CMK (cell line): ENCODE measurements at places on chromosomes 13 and 19.

- no peak for DNase-seq
These were observed 18.6 kb downstream of the TMEM255B start for GRCh38 chr13:113777311-113778260.

- DNase-seq = no peak
These were observed 315.6 kb downstream of the DLEU7 start for GRCh38 chr13:50527612-50528509.

GRCh38 chr19:51800473-51801244, 5.7 kb downstream of the FPR3 start:
- DNase-seq = peak; percentile 97

GRCh38 chr13:36973621-36974295, 25.4 kb downstream of the ALG5 start:
- no peak for DNase-seq

GRCh38 chr13:76717092-76717491, 169.1 kb downstream of the KCTD12 start:
- no peak for DNase-seq

DNA sequence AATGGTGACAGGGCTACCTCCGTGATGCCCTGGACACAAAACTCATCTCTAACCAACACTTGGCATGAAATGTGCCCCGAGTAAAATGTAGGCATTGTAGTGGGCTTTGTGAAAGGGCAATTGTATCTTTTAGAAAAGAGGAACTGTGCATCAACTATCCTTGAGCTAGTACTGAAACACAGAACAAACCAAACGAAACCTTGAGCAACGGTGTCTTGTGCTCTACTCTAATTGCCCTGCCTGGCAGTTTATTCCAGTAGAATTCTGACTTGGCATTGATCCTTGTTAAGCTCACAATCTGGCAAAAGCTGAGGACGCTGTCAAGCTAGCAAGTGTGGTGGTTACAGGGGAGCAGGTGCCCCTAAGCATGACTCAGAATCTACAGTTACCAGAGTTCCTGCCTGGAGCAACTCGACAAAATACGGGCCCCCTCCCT, 707.1 kb upstream of the SPRY2 start:
- DNase-seq = no peak

- DNase-seq = no peak
These were observed 60.9 kb downstream of the WDFY2 start for GRCh38 chr13:51645154-51645650.

DNA sequence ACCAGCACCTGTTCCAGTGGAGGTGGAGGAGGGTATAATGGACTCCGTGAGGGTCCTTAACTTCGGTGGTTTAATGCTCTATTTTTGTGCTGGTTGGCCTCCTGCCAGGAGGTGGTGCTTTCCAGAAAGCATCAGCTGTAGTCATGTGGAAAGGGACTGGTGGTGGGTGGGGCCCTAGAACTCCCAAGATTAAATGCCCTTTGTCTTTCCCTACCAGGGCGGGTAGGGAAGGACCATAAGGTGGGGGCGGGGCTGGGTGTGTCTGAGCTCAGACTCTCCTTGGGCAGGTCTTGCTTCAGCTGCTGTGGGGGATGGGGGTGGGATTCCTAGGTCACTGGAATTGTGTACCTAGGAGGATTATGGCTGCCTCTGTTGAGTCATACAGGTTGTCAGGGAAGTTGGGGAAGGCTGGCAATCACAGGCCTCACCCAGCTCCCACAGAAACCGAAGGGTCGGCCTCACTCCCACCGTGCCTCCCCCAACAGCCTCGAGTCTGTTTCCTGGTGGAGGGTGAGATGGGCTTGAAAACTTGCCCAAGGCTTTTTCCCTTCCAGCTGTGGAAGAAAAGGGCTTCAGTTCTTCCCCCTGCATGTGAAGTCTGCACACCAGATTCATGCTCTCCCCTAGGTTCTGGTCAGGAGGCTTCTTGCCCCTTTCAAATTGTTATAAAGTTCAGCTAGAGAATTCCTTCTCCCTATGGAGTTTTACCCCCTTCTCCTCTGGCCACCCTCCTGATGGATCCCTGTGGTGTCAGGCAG, 60.3 kb upstream of the CLDN10 start:
- DNase-seq = no peak

GRCh38 chr13:54183166-54183565, 1154.6 kb downstream of the OLFM4 start:
- DNase-seq = no peak

DNA sequence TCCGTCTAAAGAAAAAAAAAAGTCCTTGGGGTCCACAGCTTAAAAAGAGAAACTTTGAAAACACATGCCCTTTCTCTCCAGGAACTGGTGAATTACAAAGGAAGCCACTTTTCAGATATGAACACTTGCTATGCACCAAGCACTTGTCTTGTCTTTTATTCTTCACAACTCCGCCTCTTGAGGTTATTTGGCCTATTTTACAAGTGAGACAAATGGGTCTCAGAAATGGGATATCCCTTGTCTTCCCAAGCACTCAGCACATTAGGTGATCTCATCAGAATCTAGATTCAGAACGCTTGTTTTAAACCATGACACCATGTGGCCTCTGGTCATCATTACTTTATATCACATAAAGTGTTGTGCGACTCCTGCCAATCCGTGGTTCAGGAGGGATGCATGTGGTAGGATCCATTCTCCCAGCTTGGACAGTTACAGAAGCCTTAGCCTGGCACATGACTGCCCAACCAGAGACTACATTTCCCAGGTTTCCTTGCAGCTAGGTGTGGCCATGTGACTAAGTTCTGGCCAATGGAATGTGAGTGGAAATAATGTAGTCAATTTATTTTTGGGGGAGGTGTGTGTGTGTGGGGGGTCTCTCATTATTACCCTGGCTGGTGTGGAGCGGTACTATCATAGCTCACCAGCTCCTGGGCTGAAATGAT, 13.9 kb downstream of the TSKS start:
- DNase-seq = no peak

DNA sequence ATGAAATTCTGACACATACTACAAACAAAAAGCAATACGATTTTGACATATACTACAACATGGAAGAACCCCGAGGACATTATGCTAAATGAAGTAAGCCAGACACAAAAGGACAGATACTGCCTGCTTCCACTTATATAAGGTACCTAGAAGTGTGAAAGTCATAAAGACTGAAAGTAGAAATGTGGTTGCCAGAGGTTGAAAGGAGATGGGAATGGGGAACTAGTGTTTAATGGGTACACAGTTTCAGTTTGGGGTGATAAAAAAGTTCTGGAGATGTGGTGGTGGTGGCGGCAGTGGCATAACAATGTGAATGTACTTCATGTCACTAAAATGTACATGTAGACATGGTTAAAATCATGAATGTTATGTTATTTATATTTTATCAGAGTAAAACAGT, 12.1 kb upstream of the NDFIP2 start:
- no peak for DNase-seq

- DNase-seq = no peak
These were observed 3.8 kb downstream of the ZC3H4 start for GRCh38 chr19:47109541-47110375.

GRCh38 chr13:113489549-113490495, 689 bp downstream of the DCUN1D2 start:
- DNase-seq = no peak

- no peak for DNase-seq
These were observed 991.7 kb downstream of the EFNB2 start for GRCh38 chr13:105543742-105544141.

DNA sequence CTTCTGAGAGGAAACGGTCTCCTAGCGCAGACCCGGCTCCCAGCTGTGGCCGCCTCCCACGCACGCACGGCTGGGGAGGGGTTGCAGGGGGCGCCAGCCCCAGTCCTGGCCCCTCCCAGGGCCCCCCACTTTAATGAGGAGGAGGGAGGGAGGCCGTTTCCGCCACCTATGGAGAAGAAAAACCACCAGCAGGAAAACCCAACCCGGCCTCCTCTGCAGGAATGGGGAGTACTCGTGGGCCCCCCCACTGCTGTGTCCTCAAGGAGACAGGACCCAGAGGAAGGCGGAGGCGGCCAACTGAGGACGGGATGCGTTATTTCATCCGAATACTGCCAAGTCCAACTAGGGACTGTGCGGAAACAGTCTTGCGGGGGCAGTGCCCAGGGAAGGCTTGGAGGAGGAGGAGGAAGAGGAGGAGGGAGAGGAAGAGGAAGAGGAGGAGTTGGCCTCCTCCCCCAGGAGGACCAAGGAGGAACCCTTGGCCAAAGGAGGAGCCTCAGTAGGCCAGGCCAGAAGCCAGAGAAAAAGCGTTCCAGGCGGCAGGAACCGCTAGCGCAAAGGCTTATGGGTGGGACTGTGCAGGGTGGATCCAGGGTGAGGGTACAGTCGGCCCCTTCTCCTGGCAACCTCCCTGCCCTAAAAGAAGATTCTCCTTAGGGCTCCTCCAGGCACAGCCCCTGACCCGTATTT, 3.9 kb upstream of the SSBP4 start:
- peak; percentile 93 for DNase-seq

DNA sequence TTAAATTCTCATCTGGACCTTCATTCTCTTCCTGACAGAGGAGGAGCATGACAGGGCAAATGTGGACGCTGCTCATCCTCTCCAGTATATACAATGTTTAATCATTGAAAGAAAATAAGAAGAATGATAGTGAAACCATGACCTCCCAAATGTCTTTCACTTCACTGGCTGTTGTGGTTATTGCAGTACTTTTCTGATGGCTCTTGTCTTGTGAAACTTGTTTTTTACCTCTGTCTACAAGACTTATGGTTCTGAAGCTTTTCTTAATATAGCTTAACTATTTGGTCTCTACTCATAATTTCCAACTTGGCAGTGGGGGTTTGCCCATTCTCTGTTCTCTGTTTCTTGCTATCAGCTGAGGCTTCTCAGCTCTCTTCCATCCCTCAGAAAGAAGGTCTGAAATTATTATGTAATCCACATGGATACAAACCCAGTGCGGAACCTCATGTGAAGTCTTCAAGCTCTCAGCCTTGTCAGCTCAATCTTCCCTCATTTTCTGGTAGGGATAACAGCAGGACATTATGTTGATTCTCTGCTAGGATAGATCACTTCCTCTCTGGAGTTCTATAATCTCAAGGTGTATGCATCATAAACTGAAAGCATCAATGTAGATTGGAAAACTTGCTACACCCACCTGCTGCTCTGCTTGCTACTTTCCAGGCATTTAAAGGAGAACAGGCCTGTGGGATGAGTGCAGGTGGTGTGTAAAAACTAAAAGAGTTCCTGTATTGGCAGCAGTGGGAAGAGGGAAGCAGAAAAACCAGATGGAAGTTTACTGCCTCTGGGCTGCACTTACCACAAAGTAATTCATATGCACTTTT, 250.3 kb upstream of the HTR2A start:
- DNase-seq = no peak

DNA sequence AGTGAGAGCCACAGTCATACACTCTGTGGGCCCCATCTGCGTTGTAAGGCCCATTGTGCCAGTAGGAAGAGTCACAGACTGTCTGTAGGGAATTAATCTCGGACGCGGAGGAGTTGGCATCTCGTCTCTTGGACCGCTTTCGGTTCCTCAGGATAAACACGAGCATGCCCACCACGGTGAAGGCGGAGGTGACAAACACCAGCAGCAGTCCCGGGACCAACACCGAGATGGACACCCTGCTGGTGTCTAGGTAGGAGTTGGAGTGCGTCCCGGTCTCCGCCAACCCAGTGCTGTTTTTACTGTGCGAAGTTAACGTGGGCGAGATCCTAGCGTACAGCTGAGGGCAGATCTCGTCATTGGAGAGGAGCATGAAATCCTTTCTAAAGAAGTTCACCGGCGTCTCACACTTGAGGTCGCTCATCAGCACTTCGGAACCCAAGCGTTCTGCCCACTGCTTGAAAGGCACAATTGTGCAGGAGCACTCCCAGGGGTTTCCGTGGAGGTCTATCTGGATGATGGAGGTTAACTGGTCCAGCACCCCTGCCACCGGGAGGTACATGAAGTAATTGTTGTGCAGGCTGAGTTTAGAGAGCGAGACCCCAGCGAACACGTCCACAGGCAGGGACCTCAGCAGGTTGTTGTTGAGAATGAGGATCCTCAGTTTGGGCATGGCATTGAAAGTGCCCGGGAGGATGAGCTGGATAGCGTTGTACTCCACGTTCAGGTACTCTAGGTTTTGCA, 2.7 kb downstream of the SLITRK1 start:
- DNase-seq = no peak

GRCh38 chr13:74406420-74406819, 272.2 kb upstream of the KLF12 start:
- DNase-seq = no peak

DNA sequence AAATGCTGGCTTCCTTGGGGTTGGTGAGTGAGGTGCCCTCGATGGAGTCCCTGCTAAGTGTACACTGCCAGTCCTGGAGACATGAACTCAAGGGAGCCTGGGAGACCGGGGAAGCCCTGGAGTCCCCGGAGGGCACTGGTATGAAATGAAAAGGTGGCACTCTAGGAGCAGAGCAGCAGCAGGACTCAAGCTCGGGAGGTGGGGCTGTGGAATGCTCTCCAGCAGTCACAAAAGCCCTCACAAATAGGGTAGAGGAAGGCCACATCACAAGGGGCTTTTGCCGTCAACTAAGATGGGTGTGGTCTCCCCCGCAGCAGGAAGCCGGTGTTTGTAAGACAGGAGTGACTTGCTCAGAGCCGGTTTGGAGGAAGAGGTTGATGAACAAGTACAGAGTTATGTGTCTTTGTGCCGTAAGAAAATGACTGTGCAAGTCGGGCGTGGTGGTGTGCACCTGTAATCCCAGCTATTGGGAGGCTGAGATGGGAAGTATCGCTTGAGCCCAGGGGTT, 19.3 kb downstream of the CCNE1 start:
- DNase-seq = no peak

- no peak for DNase-seq
These were observed 68.8 kb upstream of the TSHZ3 start for GRCh38 chr19:31418055-31418454.
